ENCODE measurements at places on chromosomes 4 and X.

- no peak for DNase-seq
Measured at GRCh38 chrX:104318330-104319009, 63.7 kb upstream of the ESX1 start.

GRCh38 chrX:39772057-39772832 lies 325.5 kb downstream of the BCOR start:
- no peak for DNase-seq

- DNase-seq, result no peak
Measured at GRCh38 chrX:3143043-3143799, 102.0 kb downstream of the ARSF start.

DNA sequence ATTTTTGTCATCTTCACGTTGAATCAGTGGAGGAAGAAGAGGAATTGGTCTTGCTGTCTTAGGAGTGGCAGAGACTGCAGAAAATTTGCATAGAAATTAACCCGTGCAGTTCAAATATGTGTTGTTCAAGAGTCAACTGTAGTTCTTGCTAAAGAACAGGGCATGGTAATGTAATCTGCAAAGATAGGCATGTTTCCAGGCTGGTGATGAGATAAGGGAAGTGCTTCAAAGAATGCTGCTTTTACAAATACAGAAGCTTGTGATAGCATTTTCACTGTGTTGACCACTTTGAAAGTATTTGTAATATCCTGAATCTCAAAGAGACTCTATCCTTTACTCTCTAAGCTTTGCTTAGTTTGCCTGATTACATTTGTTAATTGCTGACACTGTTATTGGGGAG lies 60.1 kb downstream of the PRRG1 start:
- no peak for DNase-seq

DNA sequence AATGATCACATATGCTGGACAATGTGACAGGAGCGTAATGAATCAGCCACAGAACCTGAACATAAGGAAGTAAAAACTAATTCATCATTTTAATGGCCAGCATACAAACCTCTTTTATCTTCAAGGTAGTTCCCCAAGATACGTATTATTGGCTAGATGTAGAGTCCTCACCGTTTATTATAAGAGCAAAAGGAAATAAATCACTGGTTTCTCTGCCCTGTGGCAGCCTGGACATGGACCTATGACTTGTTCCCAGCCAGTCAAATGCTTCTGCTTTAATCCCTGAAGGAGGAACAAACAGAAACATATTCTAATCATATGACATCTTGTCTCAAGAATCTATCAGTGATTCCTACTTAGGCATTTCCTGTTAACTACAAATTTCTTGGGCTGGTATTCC lies 86.8 kb upstream of the FAM241A start:
- no peak for DNase-seq

GRCh38 chr4:53018471-53018870 lies 156.4 kb downstream of the RASL11B start:
- no peak for DNase-seq

DNA sequence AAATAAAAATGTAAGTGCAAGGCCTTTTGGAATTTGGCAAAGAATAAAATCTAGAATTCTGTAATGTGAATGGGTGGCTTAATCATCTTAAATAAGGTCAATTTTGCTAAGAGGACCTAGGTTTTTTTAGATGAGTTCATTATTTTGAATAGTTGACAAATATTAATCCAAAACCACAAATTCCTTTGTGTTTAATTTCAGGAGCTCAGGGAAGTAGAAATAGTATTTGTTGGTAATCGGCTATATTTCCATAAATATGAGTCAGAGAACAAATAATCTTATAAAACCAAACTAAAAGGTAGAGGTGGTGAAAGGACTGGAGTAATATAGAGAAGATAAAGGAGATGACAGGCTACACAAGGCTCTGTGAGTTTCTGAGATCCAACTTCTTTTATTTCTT lies 190.4 kb upstream of the TLL1 start:
- DNase-seq, result no peak

- DNase-seq, result peak; percentile 82
Measured at GRCh38 chr4:4677556-4678522, 136.0 kb upstream of the STX18 start.

DNA sequence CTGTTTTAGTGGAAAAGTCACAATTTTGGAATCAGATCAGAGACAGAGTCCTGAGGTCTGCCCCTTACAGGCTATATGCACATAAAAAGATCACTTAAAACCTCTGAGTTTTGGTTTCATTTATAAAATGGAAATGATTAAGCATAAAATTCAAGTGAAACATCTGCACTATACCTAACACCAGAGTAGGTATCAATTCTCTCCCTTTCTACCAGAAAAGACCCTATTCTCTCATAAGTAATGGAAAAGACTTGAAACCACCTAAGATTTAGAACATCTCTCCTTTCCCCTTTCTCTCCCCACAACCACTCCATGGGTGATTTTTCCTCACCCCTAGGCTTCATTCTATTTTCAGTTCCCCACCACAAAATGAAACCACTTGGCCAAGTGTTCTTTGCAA lies 907 bp downstream of the LHFPL1 start:
- DNase-seq, result no peak

All from adipocyte (in vitro differentiated cells).